ENCODE measurements at places on chromosomes 2 and 18.
A peak's percentile ranks its signal among the peaks of the same experiment; 100 is the strongest.

DNA sequence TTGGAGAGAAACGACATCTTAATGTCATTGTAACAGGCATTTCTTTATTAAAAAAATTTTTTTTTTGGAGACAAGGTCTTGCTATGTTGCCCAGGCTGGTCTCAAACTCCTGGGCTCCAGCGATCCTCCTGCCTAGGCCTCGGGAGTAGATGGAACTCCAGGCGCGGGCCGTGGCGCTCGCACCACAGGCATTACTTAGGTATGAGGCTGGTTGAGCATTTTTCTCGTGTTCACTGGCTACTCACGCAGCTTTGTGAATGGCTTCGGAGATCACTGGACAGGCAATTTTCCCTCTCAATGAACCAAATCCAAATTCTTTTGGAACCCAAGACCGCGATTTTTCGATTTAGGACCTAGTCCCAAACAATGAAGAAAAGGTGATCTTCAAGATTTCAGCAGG is 795 bp upstream of the TCF7L1 start:
- no peak for DNase-seq

GRCh38 chr2:232018181-232018580 is 56.7 kb downstream of the DIS3L2 start:
- no peak for DNase-seq

- DNase-seq: no peak
These were observed 11.4 kb upstream of the PROKR1 start for GRCh38 chr2:68632021-68632420.

DNA sequence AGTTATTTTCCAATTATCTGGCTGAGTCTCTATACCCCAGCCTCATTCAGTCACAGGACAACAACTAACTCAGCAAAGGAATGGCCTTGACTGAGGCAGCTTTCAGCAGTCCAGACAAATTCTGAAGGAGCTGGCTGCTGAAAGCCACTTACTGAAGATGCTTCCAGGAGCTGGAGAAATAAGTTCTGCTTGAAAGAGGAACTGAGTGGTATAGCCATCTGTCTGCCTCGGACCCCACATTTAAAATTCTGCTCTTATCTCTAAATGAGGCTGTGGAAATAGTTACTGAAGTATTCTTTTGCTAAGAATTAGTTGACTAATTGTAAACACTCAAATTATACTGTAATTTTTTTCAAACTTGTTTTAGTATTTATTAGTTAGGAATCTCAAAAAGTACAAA is 9.1 kb upstream of the GPD2 start:
- no peak for DNase-seq

DNA sequence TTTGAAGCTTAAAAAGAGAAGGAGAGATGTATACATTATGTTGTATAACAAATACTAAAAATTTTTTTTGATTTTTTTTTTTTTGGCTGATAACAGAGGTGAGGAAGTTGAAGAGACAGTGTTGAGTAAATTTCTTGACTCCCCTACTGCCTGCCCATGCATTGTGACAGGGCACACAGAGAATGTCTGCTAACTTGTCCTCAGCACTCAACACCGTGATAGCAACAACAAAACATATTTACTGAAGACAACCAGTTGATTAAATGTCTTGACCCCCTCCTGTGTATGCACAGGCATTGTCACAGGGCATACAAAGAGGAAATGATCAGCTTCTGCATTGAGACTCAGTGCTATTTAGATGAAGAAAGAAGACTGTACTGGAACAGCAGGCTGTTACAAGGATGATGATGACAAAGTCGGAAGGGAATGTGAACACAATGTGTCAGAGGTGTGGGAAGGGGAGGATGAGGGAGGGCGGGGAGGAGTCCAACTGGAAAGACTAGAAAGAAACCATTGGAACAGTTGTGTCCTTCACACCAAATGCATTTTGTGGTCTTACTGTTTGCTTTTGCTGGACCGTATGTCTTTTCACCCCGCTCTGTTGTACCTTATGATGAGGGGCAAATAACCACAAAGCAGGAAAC is 89.5 kb downstream of the CERS6 start:
- peak; percentile 66 for DNase-seq

DNA sequence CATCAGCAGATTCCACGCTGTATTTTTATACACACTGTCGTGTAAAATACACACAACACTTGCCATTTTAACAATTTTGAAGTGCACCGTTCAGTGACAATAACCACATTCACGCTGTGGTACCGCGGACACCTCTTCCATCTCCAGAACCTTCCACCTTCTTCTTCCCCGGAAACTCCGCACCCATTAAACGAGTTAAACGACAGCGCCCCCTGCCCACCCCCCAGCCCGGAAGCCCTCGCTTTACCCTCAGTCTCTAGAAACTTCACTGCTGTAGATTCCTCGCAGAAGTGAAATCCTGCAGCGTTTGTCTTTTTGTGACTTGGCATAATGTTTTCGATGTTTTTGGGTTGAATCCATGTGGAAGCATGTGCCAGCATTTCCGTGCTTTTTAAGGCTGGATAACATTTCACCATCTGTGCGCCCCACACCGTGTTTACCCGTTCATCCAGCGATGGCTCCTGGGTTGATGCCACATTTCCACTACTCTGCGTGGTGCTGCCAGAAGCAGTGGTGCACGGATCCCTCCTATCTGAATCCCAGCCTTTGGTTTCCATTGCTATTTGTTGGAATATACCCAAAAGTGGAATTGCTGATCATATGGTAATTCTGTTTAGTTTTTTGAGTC is 32.0 kb upstream of the TMEM18 start:
- no peak for DNase-seq

- DNase-seq: no peak
These were observed 72.3 kb downstream of the SMAD7 start for GRCh38 chr18:48878471-48878870.

- no peak for DNase-seq
These were observed 34.4 kb upstream of the NT5C1B start for GRCh38 chr2:18623782-18624181.

GRCh38 chr2:69939722-69940121 is 21.7 kb downstream of the ASPRV1 start:
- DNase-seq: no peak

DNA sequence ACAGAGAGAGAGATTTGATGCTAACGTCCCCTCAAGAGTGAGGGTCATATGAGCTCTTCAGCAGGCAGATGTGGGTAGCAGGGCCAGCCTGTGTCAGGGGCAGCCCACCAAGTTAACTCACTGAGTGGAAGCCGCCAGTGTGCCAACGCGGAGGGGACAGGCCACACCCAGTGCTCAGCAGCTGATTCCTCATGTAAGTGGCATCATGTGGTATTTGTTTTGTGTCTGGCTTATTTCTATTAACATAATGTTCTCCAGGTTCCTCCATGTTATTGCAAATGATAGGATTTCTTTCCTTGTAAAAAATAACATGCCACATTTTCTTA is 4.0 kb downstream of the IMP4 start:
- DNase-seq: no peak

GRCh38 chr2:117833911-117834310 is 19.4 kb downstream of the DDX18 start:
- DNase-seq: no peak

DNA sequence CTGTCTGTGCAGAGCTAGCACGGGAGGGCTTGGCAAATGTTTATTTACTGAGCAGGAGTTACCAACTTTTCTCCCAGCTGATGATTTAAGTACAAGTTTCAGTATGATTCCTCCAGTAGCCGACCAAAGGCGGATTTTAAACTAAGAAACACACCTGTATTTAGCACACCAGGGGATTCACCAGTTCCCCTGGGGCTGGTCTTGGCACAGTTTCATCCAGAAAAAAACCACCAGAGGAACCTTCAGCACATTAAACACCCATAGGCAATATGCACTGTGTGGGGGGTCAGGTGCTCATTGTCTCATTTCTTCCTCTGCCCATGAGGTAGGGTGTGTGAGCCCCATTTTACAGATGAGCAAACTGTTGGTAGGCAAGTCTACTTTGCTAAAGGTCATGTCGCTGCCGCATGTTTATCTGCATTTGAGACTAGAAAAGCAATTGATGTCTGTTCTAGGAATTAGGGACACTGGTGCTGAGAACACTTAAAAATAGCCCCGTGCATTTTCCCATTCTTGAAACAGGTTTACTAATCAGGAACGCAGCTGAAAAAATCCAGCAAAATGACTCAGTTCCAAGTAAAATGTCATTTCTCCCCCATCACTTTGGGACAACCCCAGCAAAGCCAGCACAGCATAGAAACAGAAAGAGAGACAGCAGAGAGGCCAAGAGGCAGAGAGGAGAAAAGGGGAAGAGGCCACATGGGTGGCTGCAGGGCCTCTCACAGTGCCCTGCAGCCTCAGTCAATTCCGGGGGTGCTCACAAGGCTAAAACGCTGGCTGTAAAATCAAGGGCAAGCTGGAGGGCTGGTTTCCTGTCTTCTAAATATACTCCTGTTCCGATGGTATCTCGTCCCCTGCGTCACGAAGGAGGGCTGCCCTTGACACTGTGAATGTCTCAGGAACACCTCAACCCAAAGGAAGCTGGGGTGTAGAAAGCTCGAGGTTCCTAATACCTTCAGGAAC is 166.8 kb upstream of the ID2 start:
- no peak for DNase-seq

DNA sequence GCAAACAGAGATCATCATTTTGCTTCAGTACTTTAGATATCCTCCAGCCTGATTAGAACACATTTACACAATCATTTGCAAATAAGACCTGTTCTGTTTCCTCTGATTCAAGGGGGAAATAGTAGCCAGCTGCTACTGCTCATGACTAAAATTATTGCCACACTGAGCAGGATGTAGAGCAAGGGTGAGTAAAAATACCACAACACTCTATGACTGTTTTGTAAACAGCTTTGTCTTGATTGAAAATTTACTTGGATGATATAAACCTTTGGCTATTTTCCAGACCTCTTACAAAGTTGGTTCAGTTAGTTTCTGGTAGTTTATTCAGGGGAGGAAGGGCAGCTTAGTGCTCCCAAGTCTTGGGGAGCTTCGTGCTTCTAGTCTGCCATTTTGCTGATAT is 286.4 kb upstream of the CNTNAP5 start:
- DNase-seq: no peak

Measured in GM04504 (cell line).